ENCODE measurements at places on chromosomes 11 and 22.

- DNase-seq: no peak
Measured at GRCh38 chr11:16859651-16860050, 121.2 kb downstream of the C11orf58 start.

GRCh38 chr11:111046291-111046690 lies 199.2 kb upstream of the POU2AF2 start:
- no peak for DNase-seq

- DNase-seq: no peak
Measured at GRCh38 chr11:33891714-33892327, at the start of gene LMO2. Gene LMO2, minus strand, starts transcription at chr11:33892076. Its CDS starts 22,360 bp downstream, at chr11:33869716.

GRCh38 chr11:45918331-45918941 lies 759 bp upstream of the PEX16 start:
- DNase-seq: peak; percentile 82

GRCh38 chr11:9017773-9018172 lies 14.0 kb upstream of the NRIP3 start:
- DNase-seq: no peak

DNA sequence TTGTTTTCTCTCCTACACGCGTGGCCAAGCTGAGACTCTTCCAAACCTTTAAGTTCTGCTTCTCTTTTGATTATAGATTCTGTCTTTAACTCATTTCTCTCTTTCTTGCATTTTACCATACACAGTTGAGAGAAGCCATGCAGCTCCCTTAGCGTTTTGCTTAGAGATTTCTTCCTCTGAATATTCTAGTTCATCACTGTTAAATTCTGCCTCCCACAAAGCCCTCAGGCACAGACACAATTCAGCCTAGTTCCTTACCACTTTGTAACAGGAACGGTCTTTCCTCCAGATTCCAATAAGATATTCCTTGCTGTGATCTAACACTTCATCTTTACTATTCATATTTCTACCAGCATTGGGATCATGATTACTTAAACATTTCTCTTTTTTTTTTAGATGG lies 24.7 kb upstream of the CD81 start:
- no peak for DNase-seq

DNA sequence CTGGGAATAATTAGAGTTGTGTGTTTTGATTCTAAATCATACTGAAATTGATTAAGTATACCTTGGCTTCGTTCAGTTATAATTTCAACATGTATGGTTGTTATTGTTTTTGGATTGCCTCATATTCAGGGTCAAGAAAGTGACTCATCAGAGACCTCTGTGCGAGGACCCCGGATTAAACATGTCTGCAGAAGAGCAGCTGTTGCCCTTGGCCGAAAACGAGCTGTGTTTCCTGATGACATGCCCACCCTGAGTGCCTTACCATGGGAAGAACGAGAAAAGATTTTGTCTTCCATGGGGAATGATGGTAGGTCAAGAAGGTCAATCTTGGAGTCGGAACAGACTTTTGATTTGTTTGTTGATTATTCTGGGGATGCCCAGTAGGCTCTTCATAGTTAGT lies 40.4 kb downstream of the KMT2A start:
- DNase-seq: no peak

GRCh38 chr11:126655807-126656128 lies 300.3 kb downstream of the ST3GAL4 start:
- DNase-seq: no peak

DNA sequence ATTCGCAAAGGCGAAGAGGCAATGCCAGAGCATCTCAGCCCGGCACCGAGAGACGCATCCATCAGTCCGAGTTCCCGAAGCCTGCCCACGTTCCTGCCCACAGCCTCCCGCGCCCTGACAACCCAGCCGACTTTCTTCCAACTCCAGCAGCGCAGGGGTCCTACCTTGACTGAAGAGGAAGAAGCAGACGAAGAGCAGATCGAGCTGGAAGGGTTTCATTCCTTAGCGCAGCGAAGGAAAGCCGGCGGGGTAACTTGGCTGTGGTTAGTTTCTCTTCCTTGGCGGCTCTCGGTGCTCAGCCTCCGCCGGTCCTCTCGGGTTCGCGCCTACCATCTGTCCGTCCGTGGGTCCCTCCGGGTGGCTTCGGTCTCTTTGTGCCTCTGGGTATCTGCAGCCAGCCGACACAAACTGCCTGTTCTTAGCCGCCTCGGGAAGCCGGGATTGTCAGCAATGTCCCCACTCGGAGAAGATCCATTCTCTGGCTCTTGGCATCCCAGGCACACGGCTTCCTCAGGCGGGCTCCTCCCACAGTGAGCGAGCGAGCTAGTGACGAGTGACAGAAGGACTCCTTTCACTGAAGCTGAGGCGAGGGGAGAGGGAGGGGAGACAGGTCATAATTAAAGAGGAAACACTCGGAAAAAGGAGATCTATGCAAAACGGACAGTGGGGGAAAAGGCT lies at the start of gene KIRREL3:
Gene KIRREL3 (minus strand): TSS at position 480 of the 678 bp plus-strand sequence.
- DNase-seq: peak; percentile 70

GRCh38 chr22:22887621-22888503 lies at the start of gene IGLL5:
Gene IGLL5, plus strand, starts transcription at chr22:22887816. Its CDS starts 238 bp downstream, at chr22:22888054.
- no peak for DNase-seq

DNA sequence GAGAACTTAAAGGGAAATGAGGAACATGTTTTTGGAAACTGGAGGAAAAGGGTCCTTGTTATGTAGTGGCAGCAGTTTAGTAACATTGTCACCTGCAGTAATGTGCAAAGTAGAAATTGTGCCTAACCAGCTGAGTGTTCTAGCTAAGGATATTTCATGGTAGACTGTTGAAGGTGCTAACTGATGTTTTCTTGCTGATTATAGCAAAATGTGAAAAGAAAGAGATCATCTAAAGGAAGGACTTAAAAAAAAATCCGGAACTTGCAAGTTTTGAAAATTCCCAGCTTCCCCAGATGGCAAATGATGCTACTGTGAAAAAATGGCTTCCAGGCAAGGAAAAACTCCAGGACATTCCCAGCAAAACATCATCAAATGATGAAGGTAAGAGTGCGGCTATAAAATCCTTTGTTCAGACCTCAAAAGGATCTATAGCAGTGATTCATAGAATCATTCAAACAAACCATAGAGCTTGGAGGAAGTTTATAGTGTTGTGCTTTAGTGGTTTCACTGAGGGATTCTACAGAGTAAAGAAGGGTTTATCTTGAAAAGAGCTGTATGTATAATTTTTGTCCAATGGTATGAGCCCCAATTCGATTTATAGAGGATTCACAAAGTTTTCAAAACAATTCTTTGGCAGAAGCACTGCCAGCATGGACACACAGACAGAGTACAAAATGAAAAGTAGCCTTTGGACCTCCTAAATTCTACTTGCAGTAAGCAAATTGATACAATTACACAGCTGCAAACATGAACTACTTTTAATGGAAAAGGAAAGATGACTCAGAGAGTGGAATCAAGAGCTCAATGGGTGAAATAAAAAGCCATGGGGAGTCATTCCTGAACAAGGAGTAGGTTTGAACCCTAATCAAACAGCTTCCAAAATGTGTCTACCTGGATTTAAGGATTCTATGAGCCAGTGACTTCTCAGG lies 4.3 kb upstream of the TRIM44 start:
- peak; percentile 32 for DNase-seq

- DNase-seq: no peak
Measured at GRCh38 chr22:49564054-49564453, 263.6 kb downstream of the BRD1 start.

- no peak for DNase-seq
Measured at GRCh38 chr11:45669146-45669545, 3.7 kb upstream of the CHST1 start.

DNA sequence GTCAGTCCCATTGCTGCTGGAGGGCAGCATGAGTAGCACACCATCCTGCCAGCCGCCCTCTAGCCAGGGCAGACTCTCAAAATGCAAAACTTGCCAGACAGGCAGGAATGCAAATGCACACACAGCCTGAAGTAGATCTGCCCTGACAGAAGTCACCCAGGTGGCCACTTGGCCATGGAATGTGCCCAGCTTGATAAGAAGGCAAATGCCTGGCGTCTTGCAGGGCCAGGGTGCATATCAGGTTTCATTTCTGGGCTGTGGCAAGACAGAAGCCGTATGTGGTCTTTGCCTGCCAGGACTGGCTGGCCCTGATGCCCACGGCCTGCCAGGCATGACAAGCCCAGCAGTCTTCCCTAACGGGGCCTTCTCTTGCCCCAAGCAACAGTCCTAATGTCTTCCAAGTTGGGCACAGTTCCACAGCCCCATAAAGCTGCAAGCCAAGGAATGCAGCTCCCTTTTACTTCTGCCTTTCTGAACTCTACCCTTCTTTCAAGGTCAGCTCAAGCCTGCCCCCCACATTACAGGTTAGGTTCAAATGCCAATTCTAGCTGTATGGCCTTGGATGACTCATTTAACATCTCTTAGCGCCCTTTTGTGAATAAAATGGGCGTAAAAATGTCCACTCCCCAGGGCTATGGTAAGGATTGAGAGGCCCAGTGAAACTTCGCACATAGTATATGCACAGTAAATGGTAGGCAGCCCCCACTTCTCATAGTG lies 29.7 kb downstream of the POU2AF3 start:
- no peak for DNase-seq
